ENCODE measurements at places on chromosomes 16 and 17. TPM values are rescaled to one million over a fixed set of nuclear protein-coding genes. Genes with fewer than 3 reads are reported as not detected.

Gene PCGF2
- 1.7 TPM for total RNA-seq

Gene SBK1
- total RNA-seq: 6.6 TPM

Gene ANKFN1
- not detected for total RNA-seq

Gene CLEC3A
- not detected for total RNA-seq

Gene OR2C1
- total RNA-seq: not detected

Gene HSF5
- 3.1 TPM for total RNA-seq

Gene CCL5
- 50.4 TPM for total RNA-seq

Gene IRX3
- total RNA-seq: not detected

Gene ABCC11
- total RNA-seq: 0.35 TPM

GRCh38 chr16:23700509-23700908 is 12.5 kb downstream of the ERN2 start:
- H3K4me1 ChIP-seq: no peaks in the 10 kb centered on the region
- H3K36me3 ChIP-seq: no peaks in the 10 kb centered on the region
- no peak overlapping the region for H3K4me3 ChIP-seq
- peaks cover 5% of the 10 kb centered on the region for H3K27me3 ChIP-seq
- DNase-seq: no peak

- H3K4me1 ChIP-seq: peaks cover 23% of the 10 kb centered on the region
- H3K27me3 ChIP-seq: peaks cover 52% of the 10 kb centered on the region
- no peak for DNase-seq
- H3K36me3 ChIP-seq: no peaks in the 10 kb centered on the region
- no peak overlapping the region for H3K27ac ChIP-seq
- peak overlapping the region; percentile 47 for H3K4me3 ChIP-seq
Observed at GRCh38 chr17:81394377-81394920, 808 bp upstream of the BAHCC1 start.

GRCh38 chr17:51461578-51462004 is 201.2 kb downstream of the UTP18 start:
- H3K27ac ChIP-seq: no peak overlapping the region
- peak; percentile 74 for DNase-seq
- H3K27me3 ChIP-seq: peaks cover 4% of the 10 kb centered on the region
- H3K36me3 ChIP-seq: no peaks in the 10 kb centered on the region
- H3K4me1 ChIP-seq: peaks cover 3% of the 10 kb centered on the region

GRCh38 chr17:72439893-72440502 is 319.2 kb downstream of the SOX9 start:
- H3K27me3 ChIP-seq: no peaks in the 10 kb centered on the region
- H3K27ac ChIP-seq: no peak overlapping the region

DNA sequence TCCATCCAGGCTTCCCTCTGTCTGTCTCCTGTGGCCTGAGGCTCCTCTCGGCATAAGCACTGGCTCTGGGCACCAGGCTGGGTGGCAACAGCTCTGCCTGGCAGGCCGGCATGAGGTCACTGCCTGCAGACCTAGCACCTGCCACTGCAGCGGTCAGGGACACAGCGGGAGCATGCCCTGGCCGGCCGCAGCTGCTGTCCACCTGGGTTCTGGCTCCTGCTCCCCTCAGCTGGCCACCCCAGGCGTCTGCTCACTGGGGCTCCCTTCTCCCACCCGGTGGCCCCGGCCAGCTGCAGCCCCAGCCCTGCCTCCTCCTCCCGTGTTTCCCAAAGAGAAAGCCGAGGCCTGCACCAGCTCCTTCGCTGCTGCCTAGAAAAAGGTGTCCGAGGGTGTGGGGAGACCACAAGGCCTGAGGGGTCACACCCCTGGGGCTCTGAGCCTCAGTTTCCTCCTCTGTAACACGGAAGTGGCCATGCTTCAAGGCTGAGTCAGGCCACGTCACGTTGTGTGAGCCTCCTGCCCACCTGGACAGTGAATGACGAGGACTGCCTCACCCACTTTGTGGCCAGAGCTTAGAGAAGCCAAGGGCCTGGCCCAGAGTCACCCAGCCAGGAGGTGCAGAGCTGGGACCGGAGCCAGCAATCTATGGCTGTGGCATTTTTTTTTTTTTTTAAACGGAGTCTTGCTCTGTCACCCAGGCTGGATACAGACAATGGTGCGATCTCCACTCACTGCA is 6.7 kb downstream of the NTHL1 start:
- no peaks in the 10 kb centered on the region for H3K27me3 ChIP-seq
- H3K36me3 ChIP-seq: no peaks in the 10 kb centered on the region
- no peak overlapping the region for H3K4me3 ChIP-seq
- H3K4me1 ChIP-seq: no peaks in the 10 kb centered on the region
- DNase-seq: no peak
- H3K27ac ChIP-seq: no peak overlapping the region

DNA sequence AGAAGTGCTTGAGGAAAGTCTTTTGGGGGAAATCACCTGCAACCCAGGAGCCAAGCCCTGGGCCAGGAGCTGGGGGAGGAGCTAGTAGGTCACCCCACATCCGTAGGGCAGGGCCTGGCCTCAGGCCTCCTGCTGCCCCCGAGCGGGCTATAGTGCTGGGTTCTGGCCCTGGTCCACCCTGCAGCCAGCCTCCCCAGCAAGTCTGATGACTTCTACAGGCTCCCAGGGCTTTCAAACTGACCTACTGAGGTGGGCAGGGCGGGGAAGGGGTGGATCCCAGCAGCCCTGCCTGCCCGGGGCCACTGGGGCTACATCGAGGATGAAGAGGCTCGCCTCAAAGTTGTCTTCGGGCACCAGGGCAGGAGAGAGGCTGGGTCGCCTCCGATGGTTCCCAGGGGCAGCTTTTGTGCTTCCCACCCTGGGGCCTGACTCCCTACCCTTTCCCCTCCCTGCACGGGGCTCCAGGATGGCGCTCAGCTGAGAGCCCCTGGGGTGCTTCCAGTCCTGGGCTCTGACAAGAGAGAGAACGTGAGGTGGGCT is 5.0 kb downstream of the CENPX start:
- no peak overlapping the region for H3K4me3 ChIP-seq
- peaks cover 10% of the 10 kb centered on the region for H3K4me1 ChIP-seq
- no peak for DNase-seq

DNA sequence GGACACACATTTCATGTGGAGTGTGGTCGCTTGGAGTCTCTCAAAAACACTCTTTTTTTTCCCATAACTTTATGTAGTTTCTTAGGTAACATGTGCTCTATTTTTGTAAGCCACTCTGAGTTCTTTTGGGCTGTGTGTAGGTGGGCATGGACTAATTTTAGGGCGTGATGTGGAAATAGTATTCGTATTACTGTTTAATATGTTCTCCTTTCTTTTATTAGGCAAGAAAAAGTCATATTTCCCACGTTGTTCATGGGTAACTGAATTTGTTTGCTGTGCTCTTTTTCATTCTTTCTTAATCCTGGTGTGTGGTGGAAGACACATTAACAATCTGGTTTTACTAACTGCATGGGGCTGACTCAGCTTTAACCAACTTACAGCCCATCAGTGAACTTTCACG is 27.4 kb downstream of the NDEL1 start:
- H3K27ac ChIP-seq: no peak overlapping the region
- H3K4me3 ChIP-seq: no peak overlapping the region
- H3K27me3 ChIP-seq: no peaks in the 10 kb centered on the region
- peaks cover 14% of the 10 kb centered on the region for H3K4me1 ChIP-seq

- peak within 1 kb of the TSS; percentile 74 for H3K27ac ChIP-seq
- H3K27me3 ChIP-seq: no peaks in the 10 kb centered on the region
- peak; percentile 54 for DNase-seq
- H3K4me3 ChIP-seq: peak within 1 kb of the TSS; percentile 68
Observed at GRCh38 chr17:78979780-78980623, at the start of gene LGALS3BP. LGALS3BP (minus strand) TSS chr17:78979923; CDS start chr17:78977191, 2,732 bp downstream.

DNA sequence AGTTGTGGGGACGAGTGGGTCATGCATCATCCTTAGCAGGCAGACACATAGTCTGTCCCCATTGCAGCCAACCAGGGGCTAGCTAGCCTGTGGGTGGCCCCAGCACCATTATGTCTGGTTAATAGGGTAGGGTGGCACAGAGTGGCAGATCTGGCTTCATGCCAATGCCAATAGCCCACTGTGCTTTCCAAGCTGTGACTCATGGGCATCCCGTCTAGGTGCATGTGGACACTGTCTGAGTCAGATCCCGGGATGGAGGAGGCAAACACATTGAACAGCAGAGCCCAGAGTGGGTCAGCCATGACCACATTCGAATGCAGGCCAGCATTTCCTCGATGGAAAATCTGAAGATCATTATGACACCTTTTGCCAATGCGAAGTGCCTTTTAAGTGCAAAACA is 2.5 kb downstream of the HS3ST2 start:
- no peak overlapping the region for H3K4me3 ChIP-seq
- peaks cover 31% of the 10 kb centered on the region for H3K27me3 ChIP-seq
- H3K27ac ChIP-seq: no peak overlapping the region
- H3K4me1 ChIP-seq: peaks cover 7% of the 10 kb centered on the region
- no peaks in the 10 kb centered on the region for H3K36me3 ChIP-seq

DNA sequence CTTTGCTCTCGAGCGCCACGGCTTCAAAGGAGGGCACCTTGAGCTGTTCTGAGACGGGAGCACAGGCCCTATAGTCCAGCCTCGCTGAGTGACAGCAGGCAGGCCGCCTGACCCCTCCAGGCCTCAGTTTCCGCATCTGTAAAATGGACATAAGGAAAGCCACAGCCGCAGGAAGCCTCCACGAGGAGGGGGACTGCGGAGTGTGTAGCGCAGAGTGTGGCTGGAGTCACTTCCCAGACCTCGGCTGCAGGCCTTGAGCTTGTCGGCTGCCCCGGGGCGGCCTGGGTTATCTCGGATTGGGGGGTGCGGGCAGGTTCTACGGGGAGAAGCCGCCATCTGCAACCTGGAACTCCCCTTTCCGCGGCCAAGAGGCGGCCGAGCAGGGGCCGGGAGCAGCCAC is 40.8 kb downstream of the ZFPM1 start:
- no peaks in the 10 kb centered on the region for H3K27me3 ChIP-seq
- H3K4me1 ChIP-seq: no peaks in the 10 kb centered on the region
- no peak overlapping the region for H3K4me3 ChIP-seq
- H3K36me3 ChIP-seq: no peaks in the 10 kb centered on the region
- no peak overlapping the region for H3K27ac ChIP-seq
- DNase-seq: no peak

DNA sequence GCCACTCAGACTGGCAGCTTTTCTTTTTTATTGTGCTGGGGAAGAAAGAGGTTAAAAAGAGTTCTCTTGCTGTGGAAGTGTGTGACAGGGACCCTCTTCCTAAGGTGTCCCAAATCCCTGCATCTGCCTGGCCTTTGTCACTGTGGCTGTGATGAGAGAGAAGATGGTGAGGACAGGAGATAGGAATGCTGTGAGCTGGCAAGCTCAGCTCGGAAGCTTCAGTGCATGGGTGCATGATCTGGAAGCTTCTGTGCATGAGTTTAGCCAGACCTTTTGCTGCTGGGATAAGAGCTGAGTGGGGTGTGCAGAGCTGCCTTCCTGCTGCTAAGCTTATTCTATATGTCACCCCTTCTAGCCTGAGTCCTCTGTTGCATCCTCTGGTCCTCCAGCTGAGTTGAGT is 103.3 kb upstream of the CACNG3 start:
- no peak for DNase-seq
- H3K4me3 ChIP-seq: no peak overlapping the region
- no peak overlapping the region for H3K27ac ChIP-seq

GRCh38 chr17:12900474-12900873 is 111.2 kb downstream of the ARHGAP44 start:
- no peak overlapping the region for H3K27ac ChIP-seq
- H3K36me3 ChIP-seq: no peaks in the 10 kb centered on the region
- H3K4me3 ChIP-seq: no peak overlapping the region
- peaks cover 5% of the 10 kb centered on the region for H3K27me3 ChIP-seq
- no peaks in the 10 kb centered on the region for H3K4me1 ChIP-seq
- no peak for DNase-seq

DNA sequence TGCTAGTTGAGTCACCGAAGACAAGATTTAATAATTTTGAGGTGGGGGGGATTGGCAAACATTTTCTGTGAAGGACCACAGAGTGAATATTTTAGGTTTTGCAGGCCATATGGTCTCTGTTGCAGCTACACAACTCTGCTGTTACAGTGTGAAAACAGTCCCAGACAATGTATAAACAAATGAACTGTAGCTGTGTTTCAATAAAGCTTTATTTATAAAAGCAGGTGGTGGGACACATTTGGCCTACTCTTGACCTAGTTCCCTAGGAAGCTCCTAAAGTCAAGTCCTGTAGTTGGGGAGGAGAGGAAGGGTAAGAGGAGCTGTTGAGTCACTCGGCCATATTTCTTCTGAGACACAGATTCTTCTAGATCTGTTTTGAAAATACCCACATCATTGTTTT is 92.3 kb downstream of the SDR42E1 start:
- no peak overlapping the region for H3K4me3 ChIP-seq
- peaks cover 2% of the 10 kb centered on the region for H3K27me3 ChIP-seq
- H3K27ac ChIP-seq: no peak overlapping the region
- H3K4me1 ChIP-seq: no peaks in the 10 kb centered on the region

DNA sequence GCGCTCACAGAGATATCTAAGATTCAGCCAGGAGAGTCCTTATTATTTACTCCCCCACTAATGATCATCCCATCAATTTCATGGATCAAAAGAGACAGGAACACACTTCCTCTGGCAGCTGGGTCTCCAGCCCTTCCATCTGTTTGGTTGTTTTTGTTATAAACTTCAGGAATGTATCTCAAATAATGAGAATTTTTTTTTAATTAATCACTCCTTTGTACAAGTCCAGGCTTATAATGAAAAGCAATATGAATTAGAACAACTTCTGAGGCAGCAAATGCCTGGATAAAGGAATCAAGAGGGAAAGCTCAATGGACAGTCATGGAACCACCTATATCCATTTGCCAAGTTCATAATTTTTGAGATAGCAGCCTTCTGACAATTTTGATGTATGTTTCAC is 73.4 kb downstream of the HS3ST3B1 start:
- no peaks in the 10 kb centered on the region for H3K27me3 ChIP-seq
- no peak for DNase-seq
- H3K4me3 ChIP-seq: no peak overlapping the region

- H3K27me3 ChIP-seq: no peaks in the 10 kb centered on the region
- DNase-seq: peak; percentile 4
- no peak within 1 kb of the TSS for H3K4me3 ChIP-seq
- H3K27ac ChIP-seq: no peak within 1 kb of the TSS
Observed at GRCh38 chr16:67931712-67932461, at the start of gene CTRL. CTRL (minus strand) TSS chr16:67931862; CDS start chr16:67931852, 10 bp downstream.

DNA sequence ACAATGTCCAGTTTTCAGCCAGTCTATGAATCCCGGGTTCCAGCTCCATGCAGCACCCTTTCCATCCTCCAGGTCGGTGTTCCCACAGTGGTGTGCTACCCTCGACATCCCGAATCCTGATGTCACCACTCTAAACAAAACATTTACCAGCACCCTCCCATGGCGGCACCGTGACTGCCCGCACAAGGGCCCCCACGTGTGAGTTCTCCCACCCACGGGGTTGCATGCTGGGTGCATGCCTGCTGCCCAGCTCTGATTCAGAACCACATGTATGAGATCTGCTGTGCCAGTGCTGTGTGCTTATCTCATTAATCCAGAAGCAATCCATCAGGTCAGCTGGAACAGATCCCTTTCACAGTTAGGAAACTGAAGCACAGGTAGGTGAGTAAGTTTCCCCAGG is 57.4 kb downstream of the C16orf78 start:
- H3K27ac ChIP-seq: no peak overlapping the region
- no peak for DNase-seq
- H3K27me3 ChIP-seq: no peaks in the 10 kb centered on the region
- no peaks in the 10 kb centered on the region for H3K4me1 ChIP-seq
